ENCODE measurements at places on chromosomes 4 and X.

DNA sequence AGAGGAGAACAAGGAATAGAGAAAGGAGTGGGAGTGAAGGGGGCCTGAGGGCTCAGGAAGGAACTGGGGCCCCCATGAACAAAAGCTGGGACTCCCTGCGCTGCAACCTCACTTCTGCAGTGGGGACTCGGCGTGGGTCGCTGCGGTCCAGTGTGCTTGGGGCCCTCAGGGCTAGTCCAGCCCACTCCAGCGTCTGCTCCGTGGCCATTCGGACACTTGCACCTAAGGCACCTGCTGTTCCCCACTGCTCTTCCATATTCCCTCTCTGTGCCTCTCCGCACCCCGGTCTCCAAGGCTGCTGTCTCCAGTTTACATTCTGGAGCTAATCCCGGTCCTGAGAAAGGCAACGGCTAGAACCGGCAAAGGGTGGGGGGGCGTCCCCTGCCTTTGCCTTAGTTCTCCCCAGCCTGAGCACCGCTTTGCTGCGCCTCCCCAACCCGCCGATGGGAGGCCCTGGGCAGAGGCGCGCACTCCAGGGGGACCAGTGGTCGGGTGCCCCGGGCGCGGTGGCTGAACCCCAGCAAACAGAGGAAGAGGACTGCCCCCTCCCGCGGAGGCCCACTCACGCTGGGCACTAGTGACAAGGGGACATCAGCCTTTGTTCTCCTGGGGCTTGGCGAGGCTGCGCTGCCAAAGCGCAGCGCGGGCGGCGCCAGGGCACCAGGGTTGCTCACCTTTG is 327.7 kb upstream of the F9 start:
- no peak for DNase-seq

DNA sequence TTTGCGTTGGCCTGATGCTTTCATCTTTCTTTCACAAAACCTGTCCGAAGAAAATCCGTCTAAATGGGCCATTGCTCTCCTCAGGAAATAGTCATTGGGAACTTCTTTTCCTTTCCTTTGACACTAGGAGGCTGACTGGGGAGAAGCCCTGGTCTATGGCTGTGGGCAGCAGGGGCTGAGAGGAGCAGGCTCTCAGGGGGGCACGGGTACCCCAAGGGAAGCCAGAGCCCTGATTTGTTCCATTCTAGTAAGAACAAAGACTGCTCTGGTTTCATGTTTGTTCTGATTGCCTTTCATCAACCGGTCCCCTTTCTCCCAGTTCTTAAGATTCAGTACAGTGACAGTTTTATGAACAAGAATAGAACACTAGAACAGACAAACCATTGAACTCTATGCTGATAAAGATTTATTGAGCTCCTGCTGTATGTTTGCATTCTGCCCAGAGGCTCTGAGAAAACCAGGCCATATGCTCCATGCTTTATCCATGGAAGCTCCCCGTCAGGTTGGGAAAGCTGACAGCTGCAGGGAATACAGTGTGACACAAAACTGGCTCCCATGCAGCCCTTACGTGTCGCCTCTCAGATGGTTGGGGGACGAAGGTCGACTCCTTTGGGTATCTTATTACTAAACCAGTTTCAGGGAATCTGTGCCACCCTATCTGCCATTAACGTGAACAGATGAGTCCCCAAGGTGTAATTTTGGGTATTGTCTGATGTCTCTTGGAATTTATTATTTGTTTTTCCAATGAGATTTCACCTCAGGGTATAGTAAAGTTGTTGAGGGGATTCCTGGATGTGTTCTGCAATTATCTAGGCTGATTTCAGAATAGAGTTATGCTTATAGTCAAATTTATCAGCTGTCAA is 72.4 kb upstream of the MSANTD1 start:
- DNase-seq: no peak

GRCh38 chr4:185189606-185190305 is 14.0 kb downstream of the CFAP97 start:
- no peak for DNase-seq

- no peak for DNase-seq
These were observed 8.1 kb downstream of the HGFAC start for GRCh38 chr4:3449574-3450534.

- DNase-seq: peak; percentile 84
These were observed 94.7 kb upstream of the NAP1L5 start for GRCh38 chr4:88792268-88792781.

DNA sequence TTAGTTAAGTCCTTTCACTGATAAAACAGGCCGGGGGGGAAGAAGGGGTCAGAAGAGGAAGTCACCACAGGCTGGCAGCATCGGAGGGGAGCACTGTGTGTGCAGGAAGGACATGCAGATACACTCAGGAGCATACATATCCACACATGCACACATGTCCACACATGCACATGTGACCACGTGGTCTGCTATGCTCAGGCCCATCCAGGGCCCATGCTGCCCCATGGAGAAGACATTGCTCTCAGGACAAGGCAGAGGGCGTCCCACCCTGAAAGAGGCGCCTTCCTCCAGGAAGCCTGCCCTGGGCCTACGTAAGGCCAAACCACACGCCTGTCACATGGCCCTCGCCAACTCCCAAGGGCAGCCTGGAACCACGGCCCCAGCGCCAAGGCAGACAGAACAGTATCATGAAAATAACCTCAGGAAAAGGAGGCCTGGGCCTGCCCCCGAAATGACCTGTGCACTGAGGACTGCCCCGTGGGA is 15.8 kb downstream of the WDR1 start:
- no peak for DNase-seq

DNA sequence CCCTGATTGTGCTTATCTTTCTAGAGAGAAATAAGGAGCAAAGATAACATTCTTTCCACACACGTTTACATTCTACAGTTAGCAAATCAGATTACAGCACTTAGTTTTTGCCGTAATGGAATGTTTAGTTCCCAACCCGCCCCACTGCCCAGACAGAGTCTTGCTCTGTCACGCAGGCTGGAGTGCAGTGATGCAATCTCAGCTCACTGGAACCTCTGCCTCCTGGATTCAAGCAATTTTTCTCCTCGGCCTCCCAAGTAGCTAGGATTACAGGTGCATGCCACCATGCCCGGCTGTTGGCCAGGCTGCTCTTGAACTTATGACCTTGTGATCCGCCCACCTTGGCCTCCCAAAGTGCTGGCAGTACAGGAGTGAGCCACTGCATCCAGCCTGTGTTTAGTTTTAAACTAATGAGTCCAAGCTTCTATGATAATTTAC is 8.4 kb upstream of the PRPS1 start:
- peak; percentile 69 for DNase-seq

GRCh38 chrX:142711796-142712290 is 313.9 kb upstream of the SPANXN4 start:
- DNase-seq: no peak

- DNase-seq: no peak
These were observed 76.8 kb upstream of the MCF2 start for GRCh38 chrX:139784807-139785206.

GRCh38 chr4:109385260-109385659 is 48.4 kb upstream of the SEC24B start:
- DNase-seq: no peak

DNA sequence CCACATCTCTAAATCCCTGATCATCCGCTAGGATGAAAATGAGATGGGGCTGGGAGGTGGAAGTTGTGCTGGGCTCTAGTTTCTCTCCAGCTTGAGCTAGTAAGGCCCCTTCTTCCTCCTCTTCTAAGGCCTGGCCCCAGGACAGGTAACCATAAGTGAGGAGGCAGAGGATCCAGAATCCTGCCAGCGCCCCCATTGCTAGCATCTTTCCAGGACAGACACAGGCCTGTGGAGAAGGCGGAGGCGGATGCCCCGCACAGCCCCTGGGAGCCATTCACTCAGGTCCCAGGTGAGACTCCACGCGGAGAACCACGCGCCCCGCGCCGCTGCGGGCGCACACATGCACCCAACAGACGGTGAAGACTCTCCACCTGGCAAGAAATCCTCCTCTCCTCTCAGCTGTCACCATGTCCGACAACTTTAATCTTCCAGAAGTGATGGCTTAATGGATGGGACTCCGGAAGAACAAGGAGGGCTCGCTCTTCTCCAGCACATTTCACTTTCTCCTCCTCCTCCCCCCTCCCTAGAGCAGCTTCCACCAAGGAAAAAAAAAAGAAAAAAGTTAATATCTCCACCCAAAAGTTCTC is 793 bp downstream of the ARSJ start:
- no peak for DNase-seq

DNA sequence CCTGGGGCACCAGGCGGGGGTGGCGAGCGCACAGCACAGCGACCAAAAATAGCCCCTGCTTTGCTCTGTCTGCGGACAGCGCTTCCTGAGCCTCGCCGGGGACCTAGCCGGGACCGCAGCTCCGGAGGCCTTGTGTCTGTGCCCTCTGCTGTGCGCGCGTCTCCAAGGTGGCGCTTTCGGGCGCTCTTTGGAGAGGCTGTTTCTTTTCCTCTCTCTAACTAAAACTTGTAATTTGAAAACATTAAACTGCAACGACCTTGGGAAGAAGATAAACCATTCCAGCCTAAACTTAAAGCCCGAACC is 3.4 kb downstream of the ARX start:
- no peak for DNase-seq

- no peak for DNase-seq
These were observed 38.3 kb downstream of the SEC24D start for GRCh38 chr4:118797558-118798142.

DNA sequence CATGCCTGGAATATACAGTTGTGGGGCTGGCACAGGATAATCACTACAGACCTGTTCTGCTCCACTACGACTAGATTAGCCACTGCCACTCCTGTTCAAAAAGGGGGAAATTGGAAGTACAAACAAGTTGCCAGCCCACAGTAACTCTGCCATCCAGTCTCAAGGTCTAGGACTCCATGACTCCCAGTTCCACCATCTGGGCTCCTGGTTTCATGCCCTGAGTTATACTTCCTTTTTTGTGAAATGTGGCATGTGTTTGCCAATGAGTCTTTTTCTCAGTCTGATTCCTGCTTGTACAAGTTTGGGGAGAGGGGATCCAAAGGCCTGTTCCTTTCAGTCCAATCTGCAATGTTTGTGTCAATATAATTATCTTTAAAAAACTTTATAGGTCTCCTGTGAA is 1.0 kb upstream of the BLOC1S4 start:
- DNase-seq: no peak
